ENCODE measurements at places on chromosomes 5 and 9.
A peak's percentile ranks its signal among the peaks of the same experiment; 100 is the strongest.

GRCh38 chr5:140346348-140347221, at the start of gene HBEGF:
Gene HBEGF, minus strand, starts transcription at chr5:140346603. Its CDS starts 275 bp downstream, at chr5:140346328.
- DNase-seq, result no peak

- no peak for DNase-seq
These were observed 84.2 kb downstream of the ZNF608 start for GRCh38 chr5:124662181-124662781.

DNA sequence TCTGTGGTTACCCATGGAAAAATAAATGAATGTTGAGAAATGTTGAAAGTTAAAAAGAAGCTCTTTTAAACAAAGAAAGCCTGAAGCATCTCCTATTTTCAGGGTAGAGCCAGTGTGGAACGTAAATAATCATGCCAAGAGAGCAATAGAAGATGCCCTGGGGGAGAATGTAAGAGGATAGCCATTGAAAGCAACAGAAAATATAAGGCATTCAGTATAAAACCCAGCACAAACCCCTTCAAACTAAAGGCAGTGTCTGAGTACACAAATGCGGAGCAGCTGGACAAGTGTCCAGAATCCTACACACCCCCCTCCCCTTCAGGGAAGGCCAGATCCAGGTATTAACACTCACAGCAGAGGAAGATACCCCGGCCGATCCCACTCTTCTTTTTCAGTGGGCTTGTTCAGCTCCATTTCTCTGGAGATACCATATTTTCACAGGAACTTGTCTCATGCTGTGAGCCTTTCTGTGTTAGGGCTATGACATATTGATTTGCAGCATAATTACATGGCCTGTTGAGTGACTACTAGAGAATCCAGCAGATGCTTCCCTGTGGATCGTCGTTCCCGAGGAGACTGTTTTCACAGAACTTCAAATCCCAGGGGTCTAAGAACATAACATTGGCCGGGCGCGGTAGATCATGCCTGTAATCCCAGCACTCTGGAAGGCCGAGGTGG, 101.2 kb downstream of the PLK2 start:
- no peak for DNase-seq

DNA sequence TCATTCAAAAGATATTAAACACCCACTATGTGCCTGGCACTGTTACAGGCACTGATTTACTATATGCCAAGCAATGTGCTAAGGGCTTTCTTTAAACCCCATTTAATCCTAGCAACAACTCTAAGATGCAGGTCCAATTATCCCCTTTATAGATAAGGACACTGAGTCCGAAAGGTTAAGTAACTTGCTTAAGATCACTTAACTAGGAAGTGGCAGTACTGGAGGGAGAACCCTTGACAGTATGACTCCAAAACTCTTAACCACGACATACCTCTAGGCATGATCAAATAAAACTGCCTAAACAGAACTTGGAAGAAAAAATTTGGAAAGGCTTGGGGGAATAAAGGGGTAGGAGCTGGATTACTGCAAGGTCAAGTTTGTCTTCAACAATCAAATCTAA, 1.7 kb downstream of the RAB14 start:
- DNase-seq, result no peak

DNA sequence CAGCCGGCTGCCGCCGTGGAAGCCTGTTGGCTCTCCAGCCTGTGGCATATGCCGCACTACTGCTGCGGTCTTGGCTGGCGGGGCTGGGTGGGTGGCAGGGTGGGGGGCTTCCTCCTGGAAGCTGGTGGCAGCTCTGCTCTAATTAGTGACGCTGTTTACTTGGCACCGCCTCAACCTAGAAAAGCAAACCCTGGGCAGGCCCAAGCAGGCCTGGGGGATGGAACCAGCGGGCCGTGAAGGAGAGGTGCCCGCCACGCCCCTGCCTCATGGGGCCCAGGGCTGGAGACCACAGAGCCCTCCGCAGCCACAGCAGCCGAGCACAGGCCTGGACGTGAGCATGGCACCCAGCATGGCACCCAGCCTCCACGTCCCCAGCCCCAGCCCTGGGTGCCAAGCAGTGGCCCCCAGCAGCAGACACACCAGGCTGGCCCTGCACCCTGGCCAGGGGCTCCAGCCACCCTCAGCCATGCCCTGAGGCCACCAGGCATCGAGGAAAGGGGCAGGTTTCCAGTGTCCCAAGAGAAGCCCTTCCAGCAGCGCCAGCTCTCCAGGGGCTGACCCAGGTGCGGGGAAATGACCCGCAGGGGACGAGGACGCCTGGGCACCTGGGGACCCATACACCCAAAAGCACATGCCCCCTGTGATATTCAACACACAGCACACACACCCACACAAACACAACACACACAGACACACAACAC, 5.4 kb upstream of the CCDC187 start:
- DNase-seq, result no peak

DNA sequence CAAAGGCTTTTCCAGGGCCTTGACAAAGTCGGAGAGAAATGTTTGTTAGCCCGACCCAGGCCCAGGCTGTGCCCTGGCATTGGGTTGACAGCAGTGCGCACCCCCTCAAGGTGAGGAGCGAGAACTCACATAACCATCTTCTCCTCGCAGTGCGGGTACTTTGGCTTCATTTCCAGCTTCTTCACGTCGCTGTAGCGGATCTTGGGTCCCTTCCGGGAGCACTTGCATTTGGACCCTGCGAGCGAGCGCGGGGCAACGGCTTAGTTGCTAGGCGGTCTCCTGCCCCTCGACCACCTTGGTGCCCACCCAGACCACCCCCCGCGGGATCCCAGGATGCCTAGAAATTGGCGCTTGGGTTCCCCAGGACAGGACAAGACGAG, 496 bp downstream of the CXCL14 start:
- no peak for DNase-seq

DNA sequence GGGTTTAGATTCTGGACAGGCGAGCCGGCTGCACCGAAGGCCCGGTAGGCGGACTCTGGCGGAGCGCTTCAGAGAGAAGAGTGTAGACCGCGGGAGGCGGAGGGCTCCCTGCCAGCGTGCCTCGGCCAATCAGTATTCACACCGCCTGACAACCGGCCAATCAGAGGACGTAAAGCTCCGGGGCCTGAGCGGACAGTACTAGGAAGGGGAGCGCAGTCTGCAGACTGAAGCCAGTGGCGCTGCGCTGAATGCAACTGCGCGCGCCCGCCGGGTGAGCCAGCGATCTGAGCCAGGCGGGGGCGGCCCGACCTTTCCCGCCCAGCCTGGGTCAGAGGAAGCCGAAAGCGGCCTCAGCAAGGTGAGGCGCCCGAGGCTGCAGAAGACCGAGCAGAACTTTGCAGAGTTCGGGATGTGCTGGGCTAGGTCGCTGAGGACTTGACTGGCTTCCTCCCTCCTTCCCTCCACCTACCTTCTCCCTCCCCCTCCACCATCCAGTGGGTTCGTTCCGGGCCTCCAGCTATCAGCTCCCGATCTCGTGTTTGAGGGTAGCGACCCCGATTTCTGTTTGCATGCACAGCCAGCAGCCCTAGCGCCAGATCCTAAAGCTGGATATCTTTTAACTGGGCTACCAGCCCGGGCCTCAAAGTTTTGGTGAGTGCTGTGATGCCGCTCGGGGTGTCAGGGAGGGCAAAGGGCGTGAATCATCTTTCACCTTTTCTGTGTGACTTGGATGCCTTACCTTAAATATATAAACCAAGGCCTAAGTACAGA, at the start of gene DMRT2:
TSS of gene DMRT2 (plus strand) at position 233 of the 771 bp plus-strand sequence. CDS start 1,257 bp downstream, outside the sequence.
- peak; percentile 79 for DNase-seq

DNA sequence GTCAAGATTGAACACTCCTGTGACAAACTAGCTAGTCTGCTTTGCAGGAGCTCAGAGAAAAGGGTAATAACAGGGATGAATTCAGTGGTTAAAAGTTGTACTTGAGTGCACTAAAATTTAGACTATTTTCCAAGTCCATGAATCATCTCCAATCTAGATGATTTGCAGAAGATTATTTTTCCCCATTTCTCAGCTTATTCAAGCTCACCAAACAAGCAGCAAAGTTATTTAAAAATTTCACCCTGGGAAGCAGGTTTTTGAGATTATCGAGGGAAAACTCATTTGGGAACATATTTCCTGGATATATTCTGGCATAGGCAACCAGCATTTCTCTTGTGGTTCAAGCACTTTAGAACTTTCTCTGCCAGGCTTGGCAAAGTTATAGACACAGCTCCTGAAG, 311.4 kb downstream of the TLE1 start:
- DNase-seq, result no peak

DNA sequence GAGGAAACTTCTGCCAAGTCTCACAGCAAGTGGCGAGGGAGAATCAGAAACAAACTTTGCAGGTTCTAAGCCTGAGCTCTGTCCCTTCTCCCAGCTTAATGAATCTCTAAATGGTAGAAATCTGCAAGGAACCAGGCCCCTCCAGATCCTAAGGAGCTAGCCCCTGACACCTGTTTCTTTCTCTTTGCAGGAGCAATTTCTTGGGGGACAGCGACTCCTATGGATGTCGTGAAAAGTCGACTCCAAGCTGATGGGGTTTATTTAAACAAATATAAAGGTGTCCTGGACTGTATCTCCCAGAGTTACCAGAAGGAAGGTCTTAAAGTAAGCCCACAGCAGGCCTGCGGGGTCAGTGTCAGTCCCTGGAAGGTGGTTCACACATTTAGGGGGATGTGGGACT, 21.8 kb downstream of the IL9 start:
- DNase-seq, result no peak

All from fibroblast of skin of left quadriceps (primary cell).